CD4-positive, alpha-beta memory T cell (primary cell): ENCODE measurements at places on chromosomes 7 and 10.
A peak's percentile ranks its signal among the peaks of the same experiment; 100 is the strongest.

GRCh38 chr10:65430979-65431378, 1494.9 kb upstream of the LRRTM3 start:
- no peak for DNase-seq

DNA sequence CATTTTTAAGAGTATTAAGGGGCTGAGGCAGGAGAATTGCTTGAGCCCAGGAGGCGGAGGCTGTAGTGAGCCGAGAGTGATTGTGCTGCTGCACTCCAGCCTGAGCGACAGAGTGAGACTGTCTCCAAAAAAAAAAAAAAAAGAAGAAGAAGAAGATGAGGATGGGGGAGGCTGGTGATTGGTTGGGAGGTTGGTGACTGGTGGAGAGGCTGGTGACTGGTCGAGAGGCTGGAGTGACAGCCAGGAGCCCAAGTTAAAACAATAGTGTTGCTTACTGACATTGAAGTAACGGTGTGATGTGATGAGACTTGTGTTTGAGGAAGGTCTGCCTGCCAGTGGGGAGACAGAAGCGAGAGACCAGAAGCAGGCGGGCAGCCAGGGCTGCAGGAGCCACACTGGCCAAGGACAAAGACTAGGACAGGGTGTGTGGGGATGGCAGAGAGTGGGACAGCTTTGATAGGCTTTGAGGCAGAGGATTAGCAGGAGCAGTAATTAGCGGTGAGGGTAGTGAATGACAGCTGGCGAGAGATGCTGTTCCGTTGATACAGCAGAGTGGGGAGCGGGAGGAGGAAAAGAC, 4.9 kb downstream of the SRRT start:
- no peak for DNase-seq

DNA sequence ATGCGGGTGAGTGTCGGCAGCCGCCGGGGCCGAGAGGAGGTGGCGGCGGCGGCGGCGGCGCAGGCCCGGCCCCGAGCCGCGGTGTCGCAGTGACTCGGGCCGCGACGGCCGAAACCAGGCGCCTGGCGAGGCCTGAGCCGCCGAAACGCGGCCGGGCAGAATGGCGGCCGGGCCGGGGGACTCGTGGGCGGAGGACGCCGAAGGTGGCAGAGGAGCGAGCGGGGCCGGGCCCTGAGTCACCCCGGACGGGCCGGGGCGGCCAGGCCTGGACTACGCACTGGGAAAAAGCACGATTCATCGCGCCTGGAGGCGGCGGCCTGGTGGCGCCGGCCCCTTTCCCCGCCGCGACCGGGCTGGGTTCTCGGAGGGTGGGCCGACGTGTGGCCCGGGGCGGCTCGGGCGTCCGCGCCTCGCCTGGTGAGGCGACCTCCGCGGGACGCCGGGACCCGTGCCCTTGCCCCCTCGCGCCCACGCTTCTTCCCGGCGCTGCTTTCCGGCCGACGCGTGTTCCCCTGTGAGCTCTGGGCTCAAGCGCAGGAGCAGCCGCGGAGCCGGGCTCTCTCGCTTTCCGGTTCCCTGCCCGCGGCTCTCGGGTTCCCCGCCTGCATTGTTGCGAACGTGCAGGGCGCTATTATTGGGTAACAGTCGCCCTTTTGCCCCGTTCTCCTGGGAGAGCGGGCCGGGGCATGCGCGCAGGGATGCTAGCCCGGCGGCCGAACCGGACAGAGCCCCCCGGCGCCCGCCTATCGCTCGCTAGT, 500 bp downstream of the CUL1 start:
- DNase-seq, result peak; percentile 60

GRCh38 chr10:52949899-52950298, 177.3 kb upstream of the MBL2 start:
- no peak for DNase-seq

DNA sequence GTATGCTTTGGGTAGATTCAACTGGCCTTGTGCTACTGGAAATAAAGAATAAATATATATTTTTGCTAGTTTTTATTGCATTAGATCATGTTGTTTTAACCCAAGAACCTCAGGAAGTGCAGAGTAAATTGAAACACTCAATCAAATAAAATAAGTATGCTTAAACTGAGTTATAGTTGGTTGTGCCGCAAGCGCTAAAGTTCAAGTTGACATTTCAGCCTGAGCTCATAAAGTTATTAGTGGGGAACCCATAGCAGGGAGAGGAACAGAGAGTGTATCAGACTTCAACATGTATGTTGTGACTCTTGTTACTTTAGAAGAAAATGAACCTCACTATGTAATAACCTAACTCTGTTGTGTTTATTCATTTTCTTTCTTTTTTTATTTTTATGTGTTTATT, 25.2 kb upstream of the BAMBI start:
- DNase-seq, result no peak

DNA sequence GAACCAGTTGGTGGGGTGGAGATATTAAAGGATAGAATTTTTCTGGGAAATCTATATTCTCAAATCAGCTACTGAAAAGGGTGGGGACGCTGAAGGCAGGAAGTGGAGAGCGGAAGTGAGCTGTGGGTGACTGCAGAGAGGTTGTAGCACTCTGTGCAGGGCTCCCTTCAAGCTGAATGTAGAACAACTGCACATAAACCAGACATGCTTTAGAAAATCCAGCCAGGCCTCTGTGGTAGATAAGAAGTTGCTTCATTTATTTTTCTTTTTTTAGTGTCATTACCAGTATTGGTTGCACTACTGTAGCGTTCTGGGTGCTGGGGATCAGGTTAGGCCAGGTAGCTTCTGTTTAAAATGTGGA, 127.8 kb downstream of the CELF2 start:
- peak; percentile 74 for DNase-seq

DNA sequence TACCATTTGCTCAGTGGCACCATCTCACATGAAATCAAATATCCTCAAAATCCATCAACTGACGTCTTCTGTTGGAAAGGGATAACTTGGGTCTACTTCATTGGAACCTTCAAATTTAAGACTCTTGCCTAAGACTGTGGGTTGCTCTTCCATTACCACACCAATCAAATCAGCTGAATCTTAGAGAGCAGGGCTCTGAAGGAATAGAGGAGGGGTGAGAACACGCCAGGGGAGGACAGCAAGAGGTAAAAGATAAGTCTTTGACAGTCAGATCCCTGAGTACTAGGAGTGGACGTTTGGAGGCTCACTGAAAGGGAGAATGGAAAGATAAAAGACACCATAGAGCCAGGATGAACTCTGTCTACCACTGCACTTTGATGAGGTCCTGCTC, 107.5 kb downstream of the CCDC71L start:
- no peak for DNase-seq

GRCh38 chr7:155466814-155467733, 9.1 kb downstream of the EN2 start:
- no peak for DNase-seq

- no peak for DNase-seq
Measured at GRCh38 chr10:115964827-115965226, 308.2 kb downstream of the GFRA1 start.

GRCh38 chr7:45973725-45974532, 52.9 kb upstream of the IGFBP3 start:
- DNase-seq, result no peak

GRCh38 chr10:83801983-83802382, 337.3 kb upstream of the GHITM start:
- no peak for DNase-seq

GRCh38 chr7:131967216-131967730, 410.8 kb upstream of the PODXL start:
- DNase-seq, result no peak

- DNase-seq, result no peak
Measured at GRCh38 chr7:1053002-1053411, 8.7 kb downstream of the GPR146 start.
